Fibroblast of skin of right quadriceps (primary cell): ENCODE measurements at places on chromosomes 3 and 15.

GRCh38 chr3:195692781-195693427 lies 27.9 kb upstream of the MUC20 start:
- no peak for DNase-seq

GRCh38 chr3:185760550-185760949 lies 64.3 kb downstream of the IGF2BP2 start:
- DNase-seq: no peak

DNA sequence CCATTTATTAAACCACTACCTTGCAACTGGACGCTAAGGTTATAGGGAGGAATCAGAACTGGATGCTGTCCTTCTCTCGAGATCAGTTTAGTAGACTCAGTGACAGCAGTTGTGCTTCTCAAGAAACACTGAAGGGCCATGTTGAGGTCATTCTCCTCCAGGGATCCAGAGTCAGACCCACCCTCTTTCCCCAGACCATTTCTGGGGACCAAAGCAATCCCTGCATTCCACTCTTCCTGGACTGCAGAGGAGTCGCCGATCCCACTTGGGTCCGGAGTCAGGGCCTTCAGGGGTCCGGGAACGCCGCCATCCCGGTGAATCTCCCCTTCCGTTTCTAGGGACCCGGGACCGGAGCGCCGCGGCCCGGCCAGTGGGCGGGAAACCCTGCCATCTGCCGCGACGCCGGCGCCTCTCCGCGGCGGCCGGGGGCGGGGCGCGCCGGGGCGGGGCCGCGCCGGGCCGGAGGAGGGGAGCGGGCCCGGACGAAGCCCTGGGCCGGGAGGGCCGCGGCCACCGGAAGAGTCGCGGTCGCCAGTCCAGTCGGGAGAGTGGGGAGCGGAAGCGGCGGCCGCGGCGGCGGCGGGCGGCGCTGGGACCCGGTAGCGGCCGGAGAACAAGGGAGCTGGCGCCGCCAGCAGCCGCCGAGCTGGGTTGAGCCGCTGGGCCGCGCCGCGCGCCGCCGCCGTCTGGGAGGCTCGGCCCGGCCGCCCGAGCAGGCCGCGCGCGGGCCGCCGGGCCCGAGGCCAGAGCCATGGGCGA lies at the start of gene DVL3:
DVL3 (plus strand) TSS at position 493 of the 759 bp plus-strand sequence; CDS start at position 752, 259 bp downstream.
- DNase-seq: peak; percentile 49

GRCh38 chr3:42491881-42492507 lies 10.4 kb upstream of the VIPR1 start:
- no peak for DNase-seq

DNA sequence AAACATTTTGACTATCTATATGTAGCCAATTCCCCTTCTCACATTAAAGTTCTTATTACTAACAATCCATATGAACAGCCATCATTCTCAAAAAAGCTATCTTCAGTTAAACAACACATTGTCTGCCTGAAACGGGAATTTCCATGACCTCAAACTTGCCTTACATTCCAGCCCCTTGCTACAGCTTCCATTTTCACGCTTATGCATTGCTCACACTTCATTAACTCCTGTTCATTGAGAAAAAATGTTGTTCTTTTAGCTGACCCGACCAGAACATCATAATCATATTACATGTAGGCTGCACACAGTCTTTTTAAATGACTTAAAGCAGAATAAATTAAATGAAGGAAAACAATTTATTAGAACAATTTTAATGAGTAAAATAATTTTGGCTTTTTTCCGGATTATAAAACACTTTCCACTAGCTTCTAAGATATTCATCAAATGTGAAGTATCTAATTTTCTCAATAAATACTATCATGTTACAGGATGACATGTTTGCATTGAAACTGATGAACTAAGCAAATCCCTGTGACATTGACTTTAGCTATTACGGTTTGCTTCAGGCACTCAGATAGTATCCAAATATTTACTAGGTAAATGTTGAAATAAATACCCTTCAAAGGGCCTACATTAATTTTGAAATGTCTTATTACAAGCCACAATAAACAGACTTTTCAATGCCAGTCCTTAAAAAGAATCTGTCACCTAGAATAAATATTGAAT lies 49.9 kb downstream of the P3H2 start:
- peak; percentile 72 for DNase-seq

DNA sequence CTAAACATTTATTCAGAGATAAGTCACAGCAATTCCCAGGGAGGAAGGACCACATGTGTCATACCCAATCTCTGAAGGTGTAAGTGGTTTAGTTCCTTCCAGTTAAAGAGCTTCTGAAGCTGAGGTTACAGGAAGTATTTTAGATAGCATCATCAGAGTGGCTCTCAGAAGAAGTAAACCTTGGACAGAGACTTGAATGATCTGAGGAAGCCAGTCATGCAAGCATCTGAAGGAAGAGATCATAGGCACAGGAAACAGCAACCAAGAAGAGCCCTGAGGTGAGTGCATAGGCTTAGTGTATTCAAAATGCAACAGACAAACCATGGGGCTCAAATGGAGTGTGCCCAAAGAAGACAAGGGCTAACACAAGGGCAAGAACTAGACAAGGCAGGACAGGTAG lies 210.3 kb downstream of the ULK4 start:
- no peak for DNase-seq

GRCh38 chr15:68367226-68367625 lies 64.7 kb downstream of the ITGA11 start:
- DNase-seq: no peak
